ENCODE measurements at places on chromosomes 1 and 21.
A peak's percentile ranks its signal among the peaks of the same experiment; 100 is the strongest.

GRCh38 chr1:227793948-227794816 lies 21.3 kb upstream of the PRSS38 start:
- DNase-seq: no peak

DNA sequence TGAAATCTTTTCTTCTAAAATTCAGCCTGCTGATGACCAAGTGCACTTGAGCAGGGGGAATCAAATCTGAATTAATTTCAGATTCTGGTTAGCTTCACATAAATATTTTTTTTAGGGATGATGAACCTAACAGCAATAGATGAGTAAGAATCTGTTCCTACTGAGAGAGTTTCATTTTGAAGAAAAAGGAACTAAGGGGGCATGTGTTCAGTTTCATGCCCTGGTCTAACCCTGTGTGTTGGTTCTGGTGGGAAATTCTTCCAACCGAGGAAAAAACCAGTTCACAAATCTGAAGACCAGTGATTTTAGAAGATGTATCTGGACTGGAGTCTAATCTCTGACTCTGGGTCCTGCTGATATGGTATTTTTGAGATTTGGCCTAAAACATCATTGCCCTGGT lies 13.7 kb downstream of the SELL start:
- no peak for DNase-seq

GRCh38 chr1:181783208-181783607 lies 278.3 kb downstream of the ZNF648 start:
- DNase-seq: no peak

DNA sequence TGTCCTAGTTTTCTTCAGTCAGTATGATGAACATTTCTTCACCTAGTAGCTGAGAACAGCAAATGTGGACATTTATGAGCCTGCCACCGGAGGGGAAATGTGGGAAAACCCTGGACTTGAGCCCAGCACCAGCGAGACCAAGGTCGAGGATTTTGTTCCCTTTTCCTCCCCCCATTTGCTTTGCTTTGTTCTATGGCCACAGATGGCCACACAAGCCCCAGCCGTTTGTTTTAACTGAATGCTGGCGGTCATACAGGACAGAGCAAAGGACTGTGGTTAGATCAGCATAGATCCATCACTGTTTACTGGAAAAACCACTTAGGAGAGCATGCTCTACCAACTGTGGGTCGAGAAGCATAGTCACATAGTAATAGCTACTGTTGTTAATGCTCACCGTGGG lies 20.9 kb downstream of the SH2D2A start:
- no peak for DNase-seq

DNA sequence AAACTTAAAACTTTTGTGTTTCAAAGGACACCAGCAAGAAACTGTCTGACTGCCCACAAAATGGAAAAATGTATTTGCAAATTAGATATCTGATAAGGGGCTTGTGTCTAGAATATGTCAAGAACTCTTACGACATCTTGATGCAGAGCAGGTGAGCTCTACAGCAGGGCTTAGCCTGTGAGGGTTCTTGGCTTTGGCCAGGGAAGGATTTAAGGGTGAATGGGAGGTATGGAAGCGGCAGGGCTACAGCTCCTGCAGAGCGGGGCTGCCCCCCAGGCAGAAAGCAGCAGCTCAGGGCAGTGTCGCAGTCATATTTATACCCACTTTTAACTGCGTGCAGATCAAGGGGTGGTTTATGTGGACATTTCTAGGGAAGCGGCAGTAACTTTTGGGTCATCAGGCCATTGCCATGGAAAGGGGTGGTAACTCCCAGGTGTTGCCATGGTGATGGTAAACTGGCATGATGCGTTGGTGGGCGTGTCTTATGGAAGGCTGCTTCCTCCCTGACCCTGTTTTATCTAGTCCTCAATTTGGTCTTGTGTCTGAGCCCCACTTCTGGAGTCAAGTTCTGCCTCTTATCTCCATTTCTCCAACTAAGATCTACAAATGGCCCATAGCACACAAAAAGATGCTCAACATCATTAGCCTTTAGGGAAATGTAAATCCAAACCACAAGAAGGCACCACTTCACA lies 23.2 kb downstream of the MORN1 start:
- no peak for DNase-seq

- peak; percentile 49 for DNase-seq
Observed at GRCh38 chr1:223153177-223154119, 10.4 kb upstream of the TLR5 start.

DNA sequence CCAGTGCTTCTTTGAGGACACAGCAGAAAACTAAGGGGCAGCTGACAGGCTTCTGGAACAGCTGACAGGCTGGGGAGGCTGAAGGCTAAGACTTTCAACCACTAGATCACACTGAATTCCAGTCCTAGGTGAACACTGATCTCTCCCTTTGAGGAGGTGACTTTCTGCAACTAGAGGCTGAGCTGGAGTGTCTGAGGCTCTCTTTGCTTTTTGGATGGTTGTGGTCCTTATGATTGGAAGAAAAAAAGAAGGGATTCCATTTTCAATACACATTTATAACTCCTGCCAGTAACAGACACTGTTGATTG lies 1.4 kb downstream of the IL6R start:
- DNase-seq: no peak

GRCh38 chr1:6497215-6497866 lies 5.9 kb upstream of the PLEKHG5 start:
- DNase-seq: no peak

DNA sequence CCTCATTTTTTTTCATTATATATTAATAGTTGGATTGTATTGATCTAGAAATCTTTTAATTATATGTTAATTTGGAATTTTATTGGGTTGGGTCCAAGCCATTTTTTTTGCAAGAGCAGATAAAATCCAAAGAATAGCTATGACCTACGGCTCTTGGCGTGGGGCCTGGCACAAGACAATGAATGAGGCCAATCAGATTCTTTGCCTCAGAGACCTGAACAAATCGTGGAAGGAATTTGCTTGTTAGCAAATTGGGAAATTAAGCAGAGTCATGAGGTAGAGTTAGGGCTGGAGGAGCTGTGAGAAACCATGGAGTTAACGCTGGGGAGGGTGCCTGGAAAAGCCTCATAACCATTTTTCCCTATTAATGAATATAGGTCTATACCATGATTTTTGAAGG lies 40.1 kb downstream of the CAMSAP2 start:
- DNase-seq: no peak

- DNase-seq: no peak
Observed at GRCh38 chr1:25021591-25022215, 91.6 kb upstream of the RUNX3 start.

DNA sequence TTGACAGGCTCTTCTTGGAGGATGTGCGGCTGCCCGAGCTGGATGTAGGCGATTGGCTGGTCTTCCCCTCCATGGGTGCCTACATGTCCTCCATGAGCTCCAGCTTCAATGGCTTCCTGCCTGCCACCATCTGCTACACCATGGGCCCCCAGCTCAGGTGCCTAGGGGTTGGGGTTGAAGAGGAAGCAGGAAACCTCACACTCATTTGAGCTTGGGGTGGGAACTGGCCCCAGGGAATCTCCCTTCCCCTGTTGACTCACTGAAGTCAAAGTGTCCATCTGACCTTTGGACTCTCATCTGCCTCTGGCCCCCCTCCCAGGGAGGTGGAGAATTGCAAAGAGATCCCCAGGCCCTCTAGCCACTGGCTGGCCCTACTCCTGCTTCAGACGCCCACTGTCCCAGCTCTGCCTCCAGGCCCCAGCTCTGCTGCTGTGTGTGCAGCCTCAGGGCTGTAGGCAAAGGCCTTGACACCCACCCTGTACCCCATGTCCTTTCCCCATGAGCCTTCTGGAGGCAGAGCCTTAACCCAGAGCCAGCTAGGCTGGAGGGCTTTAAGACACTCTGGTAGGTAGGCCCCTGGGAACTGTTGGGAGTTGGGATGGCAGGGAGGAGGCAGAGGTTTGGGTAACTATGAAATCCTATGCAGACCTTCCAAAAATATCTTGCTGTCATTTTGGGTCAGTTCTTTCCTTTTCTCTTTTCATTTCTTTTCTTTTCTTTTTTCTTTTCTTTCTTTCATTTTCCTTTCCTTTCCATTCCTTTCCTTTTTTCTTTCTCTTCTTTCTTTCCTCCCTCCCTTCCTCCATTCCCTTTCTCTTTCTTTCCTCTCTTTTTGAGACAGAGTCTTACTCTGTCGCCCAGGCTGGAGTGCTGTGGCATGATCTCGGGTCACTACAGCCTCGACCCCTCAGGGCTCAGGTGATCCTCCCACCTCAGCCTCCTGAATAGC lies 66.9 kb upstream of the TINAGL1 start:
- DNase-seq: no peak

DNA sequence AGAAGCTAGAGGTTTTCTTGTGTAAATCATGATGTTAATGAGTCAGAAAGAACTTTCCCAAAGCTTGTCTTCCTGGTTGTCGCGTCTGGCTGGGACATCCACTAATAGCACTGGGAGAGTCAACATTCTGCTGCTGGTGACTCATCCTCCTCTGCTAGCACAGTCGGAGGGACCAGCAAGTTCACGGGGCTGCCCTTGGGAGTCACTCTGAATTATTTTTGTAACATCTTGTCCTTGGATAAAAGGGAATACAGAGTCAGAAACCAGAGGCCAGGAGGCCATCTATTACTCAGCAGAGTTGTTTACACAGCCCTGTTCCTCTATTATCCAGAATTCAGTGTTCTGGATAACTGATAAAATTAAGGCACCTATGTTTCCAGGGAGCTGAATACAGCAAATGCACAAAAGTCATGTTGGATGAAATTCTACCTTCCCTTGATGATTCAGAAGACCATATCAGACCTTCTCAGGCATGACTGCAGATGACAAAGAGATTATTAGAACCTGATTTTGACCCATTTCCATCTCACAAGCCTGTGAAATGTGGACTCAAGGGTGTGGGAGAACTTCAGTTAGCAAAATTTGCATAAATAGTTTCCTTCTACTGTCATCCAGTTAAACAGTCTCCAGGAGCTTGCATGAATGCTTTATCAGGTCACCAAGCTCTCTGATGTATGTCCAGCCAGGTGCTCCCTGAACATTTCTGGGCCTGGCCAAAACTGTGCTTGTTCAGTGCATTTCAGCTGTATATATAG lies 68.1 kb downstream of the JAK1 start:
- peak; percentile 93 for DNase-seq

DNA sequence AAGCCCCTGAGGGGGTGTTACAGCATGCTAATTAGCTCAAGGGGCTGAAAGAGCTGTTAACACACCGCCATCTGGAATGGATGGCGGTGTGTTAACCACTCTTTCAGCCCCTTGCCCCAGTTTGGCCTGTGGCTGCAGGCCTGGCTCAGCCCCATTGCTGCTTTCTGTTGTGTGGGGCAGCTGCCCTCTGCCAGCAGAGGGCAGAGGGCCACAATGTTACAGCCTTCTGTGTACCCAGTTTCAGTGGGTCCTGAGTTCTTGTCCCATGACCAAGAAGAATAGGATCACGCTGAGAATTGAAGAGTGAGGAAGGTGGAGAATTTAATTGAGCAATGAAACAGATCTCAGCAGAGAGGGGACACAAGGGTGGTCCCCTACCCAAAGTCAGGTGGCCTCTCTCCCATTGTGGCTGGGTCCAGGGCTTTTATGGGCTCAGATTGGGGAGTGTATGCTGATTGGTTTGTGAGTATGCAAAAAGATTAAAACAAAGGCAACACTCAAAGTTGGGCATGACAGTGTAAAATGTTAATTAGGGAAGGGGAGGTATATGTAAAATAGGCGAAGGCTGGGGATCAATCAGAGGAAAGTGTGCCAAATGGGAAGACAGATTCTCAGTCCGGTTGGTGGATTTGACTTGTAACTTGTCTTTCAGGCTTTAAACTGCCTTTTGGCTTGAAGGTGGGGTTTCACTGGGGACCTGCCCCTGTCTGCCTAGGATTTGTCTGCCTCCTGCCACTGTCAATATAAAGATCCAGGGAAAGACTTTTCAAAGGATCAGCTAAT lies 142.2 kb downstream of the RABGAP1L start:
- DNase-seq: no peak

DNA sequence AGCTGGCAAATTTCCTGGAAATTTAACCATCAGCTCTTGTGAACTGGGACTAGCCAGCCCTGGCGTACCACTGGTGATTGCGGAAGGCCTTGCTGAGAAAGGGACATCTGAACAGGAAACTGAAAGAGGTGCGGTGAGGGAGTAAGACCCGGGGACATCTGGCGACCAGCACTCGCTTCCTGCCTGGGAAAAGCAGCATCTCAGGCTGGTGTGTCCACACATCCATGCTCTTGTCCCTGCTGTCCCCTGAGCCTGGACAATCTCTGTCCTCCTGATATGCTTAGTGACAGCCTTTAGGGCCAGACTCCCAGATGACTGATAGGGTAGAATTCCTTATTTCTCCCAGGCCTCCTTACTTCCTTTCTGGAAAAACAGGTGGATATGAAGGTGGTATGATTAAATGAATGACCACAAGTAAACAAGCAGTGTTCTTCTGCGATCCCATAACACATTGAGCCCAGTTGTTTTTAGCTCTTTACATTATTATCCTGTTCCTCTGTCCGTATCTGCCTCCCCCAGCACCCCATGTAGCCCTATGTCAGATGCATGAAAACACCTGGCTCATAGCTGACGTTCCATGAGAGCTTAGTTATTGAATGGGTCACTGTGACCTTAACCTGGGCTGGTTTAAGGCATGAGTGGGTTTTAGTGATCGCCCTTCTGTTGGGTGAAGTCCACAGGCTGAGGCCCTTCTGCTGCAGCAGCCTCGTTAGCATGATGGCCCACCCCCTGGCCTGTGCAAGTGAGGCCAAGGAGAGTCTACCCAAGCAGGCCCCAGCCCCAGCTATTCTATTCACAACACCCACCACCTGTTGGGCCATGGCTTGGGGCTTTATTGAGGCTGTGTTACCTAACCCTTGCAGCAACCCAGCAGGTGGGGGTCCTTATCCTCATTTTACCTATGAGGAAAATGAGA lies 76.1 kb upstream of the GADD45A start:
- no peak for DNase-seq

DNA sequence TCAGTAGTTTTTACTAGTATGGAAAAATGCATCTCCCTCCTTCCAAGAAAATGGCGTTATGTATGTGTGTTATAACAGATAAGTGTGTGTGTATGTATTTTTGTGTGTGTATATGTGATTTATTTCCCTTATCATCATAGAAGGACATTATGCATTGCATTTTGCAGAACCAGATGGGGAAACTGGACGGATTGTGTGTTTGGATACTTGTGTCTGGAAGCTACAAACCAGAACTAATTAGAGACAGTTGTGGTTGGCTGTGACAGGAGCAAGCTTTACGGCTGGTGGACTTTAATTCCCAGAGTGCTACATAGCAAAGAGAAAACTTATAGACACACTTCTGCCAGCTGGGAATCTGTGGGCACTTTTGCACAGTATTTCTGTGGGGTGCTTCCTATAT lies 162.5 kb downstream of the RWDD3 start:
- DNase-seq: no peak

GRCh38 chr21:29182691-29183092 lies 52.2 kb downstream of the MAP3K7CL start:
- DNase-seq: no peak

GRCh38 chr1:12408662-12409061 lies 178.8 kb downstream of the VPS13D start:
- DNase-seq: no peak

Data from pulmonary artery endothelial cell (primary cell).